ENCODE measurements at places on chromosomes 3 and 15.

GRCh38 chr15:66042624-66043023 lies 173.3 kb downstream of the RAB11A start:
- no peak for DNase-seq

DNA sequence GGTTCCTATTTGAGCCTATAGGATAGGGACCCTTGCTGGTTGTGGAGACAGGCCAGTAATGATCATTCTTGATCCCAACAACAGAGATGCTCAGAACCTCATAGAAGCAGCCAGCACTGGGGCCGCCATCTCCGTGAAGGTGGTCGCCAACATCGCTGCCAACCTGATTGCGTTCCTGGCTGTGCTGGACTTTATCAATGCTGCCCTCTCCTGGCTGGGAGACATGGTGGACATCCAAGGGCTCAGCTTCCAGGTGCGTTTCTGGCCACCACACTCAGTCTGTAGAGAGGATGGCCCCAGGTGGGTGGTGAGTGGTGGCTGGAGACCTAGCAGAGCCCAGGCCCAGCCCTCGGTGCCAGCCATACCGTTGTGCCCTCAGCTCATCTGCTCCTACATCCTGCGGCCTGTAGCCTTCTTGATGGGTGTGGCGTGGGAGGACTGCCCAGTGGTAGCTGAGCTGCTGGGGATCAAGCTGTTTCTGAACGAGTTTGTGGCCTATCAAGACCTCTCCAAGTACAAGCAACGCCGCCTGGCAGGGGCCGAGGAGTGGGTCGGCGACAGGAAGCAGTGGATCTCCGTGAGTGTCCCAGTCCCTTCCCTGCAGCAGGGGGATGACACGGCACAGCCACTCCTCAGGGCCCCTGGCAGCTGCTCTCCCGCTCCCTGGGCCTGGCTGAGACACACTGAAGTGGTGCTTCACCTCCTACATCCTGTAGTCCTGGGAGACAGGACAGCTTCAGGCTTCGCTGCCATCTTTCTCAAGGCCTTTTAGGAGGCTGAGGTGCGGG lies 46.5 kb upstream of the PDE8A start:
- DNase-seq: no peak

- no peak for DNase-seq
Observed at GRCh38 chr15:71168166-71168834, 53.0 kb downstream of the THSD4 start.

GRCh38 chr15:82568986-82569385 lies 28.7 kb upstream of the RPS17 start:
- no peak for DNase-seq

DNA sequence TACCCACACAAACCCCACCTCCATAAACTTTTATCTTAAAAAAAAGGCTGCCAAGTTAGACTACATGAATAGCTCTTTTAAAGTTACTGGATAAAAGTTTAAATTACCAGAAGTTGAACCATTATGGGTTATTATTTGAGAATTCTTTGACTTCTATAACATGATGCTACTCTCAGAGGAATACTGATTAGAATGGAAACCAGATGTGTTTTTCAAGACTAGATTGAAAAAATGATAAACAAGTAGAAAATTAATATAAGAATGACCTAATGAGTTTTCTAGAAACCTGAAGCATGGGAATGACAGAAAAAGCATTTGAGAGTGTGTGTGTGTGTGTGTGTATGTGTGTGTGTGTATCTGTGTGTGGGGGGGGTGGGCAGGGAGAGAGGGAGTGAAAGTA lies 12.4 kb upstream of the FGF7 start:
- no peak for DNase-seq

Data from AG20443 (cell line).